ENCODE measurements at places on chromosomes 5 and 9.

DNA sequence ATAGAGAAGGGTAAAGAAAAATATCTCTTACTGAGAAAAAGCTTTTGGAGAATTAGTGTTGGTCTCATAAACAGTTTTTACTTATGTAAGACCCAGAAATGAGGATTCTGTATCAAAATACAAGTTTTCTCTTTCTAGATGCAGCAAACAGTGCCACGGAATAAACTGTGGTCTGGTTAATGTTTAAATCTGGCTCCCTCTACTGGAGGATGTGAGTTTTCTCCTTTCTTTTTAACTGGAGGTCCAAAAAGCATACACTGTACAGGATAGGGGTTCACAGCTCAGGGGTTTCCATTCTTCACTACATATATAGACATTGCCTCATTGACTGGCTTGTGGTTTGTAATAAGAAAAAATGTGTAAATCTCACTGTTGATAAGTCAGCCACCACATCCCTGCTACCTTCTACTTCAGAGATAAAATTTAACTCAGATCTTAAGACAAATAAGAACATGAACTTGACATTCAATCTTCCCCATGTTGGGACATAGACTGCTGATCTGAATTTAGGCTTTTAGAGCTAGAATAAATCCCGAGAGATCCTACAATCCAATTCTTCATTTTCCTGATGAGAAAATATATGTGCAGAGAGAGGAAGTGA, 98.9 kb downstream of the CFAP95 start:
- DNase-seq = no peak

- no peak for DNase-seq
Observed at GRCh38 chr5:59843511-59844213, 49.9 kb downstream of the PDE4D start.

DNA sequence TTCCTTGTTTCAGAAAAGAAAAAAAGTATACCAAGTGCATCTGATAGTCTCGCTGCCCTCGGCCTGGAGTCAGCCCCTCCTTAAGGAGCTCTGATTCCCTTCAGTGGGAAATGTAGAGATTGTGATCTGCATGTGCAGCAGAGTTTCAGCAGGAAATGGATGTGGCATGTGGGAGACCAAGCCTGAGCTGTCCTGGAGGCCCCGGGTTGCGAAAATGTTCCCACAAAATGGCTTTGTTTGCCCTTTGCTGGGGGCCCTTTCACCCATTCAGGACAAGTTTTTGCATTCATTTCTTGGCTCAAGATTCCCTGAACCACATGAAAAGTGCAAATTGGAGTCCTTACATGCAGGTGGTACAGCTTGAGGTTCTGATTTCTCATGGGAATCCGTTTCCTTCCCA, 230.9 kb downstream of the GADD45G start:
- DNase-seq = no peak

DNA sequence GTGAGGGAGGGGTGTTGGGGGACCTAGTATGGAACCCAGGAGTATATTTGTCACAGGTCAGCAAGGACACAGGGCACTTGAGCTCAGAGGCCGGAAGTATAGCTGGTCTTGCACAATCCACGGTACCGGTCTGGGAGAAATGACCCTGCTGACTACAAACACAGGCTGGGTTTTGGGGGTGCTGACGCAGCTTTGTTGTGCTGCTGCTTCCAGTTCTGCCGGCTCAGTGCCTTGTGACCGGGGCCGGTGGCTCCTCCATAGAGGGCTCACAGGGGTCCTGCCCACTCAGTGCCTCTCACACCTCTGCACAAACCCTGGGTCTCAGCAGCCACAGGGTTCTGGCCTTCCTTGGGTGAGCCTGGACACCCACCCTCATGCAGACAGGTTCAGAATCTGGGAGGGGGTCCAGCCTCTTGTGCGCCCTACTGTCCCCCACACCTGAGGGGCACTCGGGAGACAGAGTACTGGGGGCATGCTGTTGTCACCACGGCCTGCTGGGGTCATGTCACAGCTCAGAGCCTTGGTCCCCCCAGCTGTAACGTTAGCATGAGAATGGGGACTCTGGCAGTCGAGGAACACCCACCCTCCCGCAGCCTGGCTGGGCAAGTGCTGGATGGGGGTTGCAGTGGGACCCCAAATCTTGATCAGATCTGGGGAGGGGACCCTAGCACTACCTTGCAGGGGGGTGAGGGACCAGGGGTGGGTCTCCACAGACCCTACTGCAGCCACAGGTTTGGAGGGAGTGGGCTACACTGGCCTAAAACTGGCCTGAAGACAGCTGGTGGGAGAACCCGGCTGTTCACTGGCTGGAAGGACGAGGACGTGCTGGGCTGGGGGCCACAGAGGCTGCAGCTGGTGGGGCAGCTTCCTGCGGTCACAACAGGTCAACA, 17.7 kb downstream of the NINJ1 start:
- peak; percentile 27 for DNase-seq

DNA sequence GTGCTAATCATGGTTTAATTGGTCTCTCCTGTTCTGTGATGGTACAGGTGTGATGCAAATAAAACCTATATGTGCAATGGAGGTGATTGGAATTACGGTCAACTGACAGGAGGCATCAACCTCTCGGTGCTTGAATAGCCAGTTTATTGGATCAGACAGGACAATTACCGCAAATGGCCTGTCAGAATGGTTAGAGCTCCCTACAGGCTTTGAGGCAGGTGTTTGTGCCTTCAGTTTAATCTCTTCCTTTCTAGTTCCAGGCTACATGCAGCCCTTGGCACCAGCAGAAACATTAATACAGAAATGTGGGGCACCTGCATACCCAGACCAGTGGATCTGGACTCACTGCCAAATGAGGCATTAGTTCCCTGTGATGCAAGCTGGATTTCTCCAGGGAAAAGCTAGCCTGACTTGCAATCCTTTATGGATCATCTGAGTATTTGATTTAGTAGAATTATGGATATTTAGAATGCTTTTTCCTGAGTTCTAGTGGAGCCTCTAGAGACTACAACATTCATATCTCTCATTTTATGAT, 128.6 kb downstream of the MAT2B start:
- DNase-seq = no peak

GRCh38 chr5:168118042-168118668, 173.3 kb upstream of the WWC1 start:
- DNase-seq = no peak

DNA sequence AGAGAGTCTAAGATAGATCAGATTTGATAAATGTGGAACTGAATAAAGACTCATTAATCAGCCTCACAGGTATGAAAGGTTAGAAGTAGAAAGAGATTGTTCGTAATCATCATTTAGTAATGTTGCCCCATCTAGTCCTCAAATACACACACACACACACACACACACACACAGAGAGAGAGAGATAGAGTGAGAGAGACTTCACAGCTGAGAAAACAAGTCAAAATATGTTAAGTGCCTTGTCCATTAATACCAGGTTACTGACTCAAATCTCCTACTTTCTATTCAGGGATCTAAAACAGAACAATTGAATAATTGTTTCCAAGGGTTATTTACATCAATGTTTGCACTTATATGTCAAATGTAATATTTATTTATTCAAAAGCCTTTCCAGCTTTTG, 284.6 kb downstream of the MRPS30 start:
- DNase-seq = no peak

GRCh38 chr5:157331807-157332206, 65.9 kb downstream of the CYFIP2 start:
- DNase-seq = no peak

DNA sequence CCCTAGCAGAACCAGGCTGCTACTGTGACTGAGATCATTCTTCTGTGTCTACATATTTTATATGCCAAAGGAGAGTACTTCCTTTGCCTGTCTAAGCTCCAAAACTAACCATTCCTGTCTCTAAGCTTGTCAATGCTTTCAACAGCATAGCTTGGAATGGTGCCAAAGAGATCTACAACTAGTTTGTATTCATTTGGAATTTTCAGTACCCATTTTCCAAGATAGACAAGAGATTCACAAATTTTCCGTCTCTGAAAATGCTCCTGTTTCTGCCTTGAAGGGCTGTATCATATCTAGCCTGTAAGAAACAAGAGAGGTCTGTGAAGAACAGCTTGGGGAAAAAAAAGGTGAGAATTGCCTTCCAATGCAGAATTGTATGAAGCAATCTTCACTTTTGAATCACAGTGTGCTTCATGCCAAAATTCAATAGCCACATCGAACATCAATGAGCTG, 334.4 kb upstream of the ACTBL2 start:
- DNase-seq = no peak

DNA sequence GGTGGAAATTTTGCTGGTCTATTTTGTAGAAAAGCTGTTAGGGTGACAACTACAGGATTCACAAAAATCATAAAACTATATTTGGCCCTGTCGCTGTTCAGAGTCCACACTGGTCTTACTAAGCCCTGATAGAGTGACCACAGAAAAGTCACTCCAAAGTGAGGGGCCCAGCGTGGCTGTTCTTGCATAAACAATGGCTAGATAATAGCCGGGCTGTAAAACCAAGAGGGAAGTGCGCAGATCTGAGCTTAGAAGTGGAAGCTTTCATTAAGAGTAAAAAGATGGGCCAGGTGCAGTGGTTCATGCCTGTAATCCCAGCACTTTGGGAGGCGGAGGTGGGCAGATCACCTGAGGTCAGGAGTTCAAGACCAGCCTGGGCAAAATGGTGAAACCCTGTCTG, 15.5 kb upstream of the CTSL start:
- no peak for DNase-seq

- no peak for DNase-seq
Observed at GRCh38 chr5:1178529-1179382, 22.6 kb upstream of the SLC6A19 start.

DNA sequence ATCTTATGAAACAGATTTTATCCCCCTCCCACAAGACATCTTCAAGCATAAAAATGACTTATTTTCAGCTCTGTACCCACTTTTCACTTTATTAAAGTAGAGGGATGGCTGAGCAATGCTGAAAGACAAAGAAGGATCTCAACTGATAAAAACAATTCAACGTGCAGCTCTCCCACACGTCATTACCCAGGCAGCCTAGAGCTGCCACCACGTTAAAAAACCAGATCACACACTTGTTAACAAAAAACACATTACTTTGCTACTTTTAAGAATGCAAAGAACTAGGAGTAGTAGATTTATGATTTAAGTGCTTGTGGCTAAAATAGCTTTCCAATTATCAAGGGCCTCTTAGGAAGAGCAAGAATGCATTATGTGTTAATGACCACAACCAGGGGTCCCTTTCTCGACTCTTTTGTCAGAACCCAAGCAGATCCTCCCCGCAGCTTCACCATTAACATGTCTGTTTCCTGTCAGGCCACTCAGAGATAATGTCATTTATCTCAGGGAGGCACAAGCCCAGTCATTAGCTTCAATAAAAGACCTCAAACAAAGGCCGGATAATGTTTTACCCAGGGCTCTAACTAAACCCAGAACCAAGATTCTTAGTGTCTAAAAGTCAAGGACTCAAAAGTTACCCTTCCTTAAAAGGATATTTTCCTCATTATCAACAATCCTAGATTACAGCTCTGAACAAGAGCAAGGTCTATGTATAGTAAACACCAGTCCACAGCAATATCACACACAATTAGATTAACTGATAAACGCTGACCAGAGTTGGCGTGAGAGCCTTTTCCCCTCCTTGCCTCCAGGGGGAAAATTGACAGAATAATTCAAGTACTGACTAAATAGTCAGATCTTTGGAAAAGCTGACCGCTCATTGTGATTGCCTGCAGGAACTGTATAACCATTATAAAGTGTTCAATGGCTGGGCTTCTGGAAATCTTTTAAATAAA, 7.5 kb downstream of the ZNF608 start:
- no peak for DNase-seq

DNA sequence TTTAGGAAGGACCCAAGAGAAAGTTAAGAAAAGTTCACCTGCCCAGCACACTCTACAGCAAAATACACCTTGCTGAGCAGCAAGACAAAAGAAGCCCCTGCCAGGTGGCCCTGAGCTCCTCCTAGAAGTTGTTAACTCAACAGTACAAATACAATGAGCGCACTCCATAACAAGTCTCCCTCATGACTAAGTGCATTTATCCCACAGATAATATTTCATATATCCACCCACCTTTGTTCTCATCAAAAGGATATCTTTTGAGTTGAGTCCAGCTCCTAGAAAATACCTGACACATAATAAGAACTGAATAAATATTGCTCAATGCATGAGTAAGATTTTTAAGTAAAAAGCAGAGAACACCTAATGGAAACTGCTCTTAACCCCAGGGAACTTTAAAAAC, 73.3 kb downstream of the ABCA1 start:
- DNase-seq = no peak

- DNase-seq = no peak
Observed at GRCh38 chr5:109668668-109669422, 20.9 kb upstream of the MAN2A1 start.

GRCh38 chr5:126366199-126366560, 57.0 kb upstream of the GRAMD2B start:
- no peak for DNase-seq

DNA sequence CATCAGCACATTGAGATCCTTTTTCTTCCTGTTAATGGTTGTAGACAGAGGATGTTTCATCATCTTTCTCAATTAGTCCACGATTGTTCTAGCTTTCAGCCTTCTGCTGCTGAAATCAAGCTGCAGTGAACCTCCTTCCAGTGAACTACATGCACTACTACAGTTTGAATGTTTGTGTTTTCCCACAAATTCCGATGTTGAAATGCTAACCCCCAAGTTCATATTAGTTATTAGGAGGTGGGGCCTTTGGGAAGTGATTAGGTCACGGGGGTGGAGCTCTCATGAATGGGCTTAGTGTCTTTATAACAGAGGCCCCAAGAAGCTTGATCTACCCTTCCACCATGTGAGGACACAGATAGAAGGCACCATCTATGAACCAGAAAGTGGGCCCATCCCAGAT, 32.9 kb downstream of the NSG2 start:
- no peak for DNase-seq

DNA sequence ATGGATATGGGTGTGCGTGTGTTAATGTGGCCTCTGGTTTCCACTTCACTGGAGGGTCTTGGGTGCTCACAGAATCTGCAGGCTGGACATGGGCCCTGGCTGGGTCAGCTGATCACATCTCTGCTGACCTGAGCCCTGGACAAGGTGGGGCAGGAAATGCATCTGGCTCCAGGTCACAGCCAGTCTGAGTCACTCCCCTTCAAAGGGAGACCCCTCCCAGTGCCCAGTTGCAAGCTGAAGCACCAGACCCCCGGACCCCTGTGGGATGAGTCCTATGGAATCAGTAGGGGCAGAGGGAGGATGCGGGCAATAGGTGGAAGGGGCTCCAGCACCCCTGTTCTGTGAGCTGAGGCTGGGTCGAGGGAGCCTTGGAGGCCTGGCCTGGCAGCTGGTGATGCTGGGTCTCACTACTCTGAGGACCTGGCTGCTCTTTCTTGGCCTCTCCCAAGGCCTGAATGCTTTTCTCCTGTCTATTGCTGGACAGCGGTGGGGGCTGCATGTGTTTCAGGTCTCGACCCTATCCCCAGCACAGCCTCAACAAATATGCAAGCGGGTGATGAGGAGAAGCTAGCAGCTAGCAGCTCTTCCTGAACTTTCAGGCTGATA, 54.5 kb downstream of the PHF2 start:
- DNase-seq = peak; percentile 13

DNA sequence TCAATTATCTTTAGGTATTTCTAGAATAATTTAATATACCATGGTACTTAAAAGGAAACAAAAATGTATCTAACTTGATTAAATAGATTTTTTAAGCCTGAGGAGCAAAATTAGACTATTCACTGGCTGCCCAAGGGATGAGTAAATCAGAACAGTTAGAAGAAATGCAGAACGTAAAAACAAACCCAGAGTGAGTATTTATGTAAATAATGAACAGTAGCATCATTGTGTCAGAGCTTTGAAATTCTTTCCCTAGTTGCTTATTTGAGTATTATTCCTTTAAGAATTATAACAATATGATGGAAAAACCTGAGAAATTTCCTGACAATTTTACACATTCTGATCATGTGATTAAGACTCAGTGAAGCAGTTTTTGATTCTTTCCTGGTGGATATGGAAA, 200.9 kb downstream of the GDNF start:
- DNase-seq = no peak

Data from right hindlimb (tissue), 1 donor.